ENCODE measurements at places on chromosomes 2 and 18.

- DNase-seq: no peak
These were observed 33.9 kb downstream of the COX7A2L start for GRCh38 chr2:42327125-42327524.

- DNase-seq: no peak
These were observed 8.2 kb downstream of the BCL2 start for GRCh38 chr18:63311118-63312018.

GRCh38 chr2:108377815-108378630 lies at the start of gene SULT1C4:
TSS of gene SULT1C4 (plus strand) at chr2:108377954. CDS start at chr2:108378338, 384 bp downstream.
- DNase-seq: peak; percentile 65

DNA sequence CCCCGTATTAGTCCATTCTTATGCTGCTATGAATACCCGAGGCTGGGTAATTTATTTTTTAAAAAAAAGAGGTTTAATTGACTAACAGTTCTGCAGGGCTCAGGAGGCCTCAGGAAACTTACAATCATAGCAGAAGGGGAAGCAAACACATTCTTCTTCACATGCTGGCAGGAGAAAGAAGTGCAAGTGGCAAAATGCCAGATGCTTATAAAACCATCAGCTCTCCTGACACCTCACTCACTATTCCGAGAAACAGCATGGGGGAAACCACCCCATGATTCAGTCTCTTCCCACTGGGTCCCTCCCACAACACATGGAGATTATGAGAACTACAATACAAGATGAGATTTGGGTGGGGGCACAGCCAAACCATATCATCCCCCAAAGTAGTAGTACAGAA lies 2148.5 kb upstream of the PIK3C3 start:
- DNase-seq: no peak

DNA sequence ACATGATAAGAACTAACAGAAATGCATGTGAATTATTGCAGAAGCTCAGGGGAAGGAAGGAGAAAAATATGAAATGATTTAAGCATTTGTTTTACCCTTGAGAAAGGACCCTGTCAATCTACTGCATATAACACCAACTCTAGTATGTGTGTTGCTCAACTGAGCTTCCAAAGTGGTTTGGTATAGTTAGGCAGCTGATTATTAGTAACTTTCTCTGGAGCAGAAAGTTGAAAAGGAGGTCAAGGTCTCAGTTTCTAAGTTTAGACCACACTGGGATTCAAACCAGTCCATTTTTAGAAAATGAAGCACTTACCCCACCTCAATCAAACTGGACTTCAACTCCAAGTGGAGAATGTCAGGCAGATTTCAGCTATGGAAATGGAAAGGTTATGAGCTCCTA lies 123.3 kb upstream of the CDC42EP3 start:
- DNase-seq: no peak

- DNase-seq: no peak
These were observed 79.1 kb upstream of the EPB41L3 start for GRCh38 chr18:5622905-5623304.

DNA sequence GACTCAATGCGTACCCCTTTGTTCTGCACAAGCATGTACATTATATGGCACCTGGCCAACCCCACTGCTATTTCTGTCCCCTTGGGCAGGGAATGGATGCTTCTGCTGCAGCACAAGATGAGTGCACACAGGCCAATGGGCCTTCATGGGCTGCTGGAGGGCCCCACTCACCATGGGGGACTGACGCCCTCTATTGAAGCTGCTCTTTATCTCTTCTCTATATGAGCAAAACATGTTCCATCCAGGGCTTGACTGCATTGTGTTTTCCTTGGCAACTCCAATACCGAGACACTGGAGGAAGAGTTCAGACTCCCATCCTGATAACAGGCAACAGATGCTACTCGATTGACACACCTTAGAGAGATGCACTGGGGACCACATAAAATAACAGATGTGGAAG lies 251.6 kb upstream of the NCKAP5 start:
- no peak for DNase-seq

DNA sequence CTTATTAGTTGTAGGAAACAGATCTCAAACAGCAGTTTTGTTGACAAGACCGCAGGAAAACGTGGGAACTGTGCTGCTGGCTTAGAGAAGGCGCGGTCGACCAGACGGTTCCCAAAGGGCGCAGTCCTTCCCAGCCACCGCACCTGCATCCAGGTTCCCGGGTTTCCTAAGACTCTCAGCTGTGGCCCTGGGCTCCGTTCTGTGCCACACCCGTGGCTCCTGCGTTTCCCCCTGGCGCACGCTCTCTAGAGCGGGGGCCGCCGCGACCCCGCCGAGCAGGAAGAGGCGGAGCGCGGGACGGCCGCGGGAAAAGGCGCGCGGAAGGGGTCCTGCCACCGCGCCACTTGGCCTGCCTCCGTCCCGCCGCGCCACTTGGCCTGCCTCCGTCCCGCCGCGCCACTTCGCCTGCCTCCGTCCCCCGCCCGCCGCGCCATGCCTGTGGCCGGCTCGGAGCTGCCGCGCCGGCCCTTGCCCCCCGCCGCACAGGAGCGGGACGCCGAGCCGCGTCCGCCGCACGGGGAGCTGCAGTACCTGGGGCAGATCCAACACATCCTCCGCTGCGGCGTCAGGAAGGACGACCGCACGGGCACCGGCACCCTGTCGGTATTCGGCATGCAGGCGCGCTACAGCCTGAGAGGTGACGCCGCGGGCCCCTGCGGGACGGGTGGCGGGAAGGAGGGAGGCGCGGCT lies at the start of gene TYMS:
Gene TYMS (plus strand): TSS at position 343 of the 690 bp plus-strand sequence. CDS start 90 bp downstream, at position 433.
- peak; percentile 33 for DNase-seq

DNA sequence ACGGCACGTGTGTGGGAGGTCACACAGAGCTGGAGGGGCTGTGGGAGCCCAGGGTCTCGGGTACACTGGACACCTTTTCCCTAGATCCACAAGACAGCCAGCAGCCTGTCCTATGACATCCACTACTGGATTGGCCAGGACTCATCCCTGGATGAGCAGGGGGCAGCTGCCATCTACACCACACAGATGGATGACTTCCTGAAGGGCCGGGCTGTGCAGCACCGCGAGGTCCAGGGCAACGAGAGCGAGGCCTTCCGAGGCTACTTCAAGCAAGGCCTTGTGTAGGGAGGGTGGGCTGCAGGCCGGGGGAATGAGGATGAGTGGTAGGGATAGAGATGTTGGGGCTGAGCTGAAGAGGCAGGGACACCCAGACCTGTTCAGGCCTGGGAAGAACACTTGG lies 6.6 kb downstream of the VIL1 start:
- DNase-seq: no peak

DNA sequence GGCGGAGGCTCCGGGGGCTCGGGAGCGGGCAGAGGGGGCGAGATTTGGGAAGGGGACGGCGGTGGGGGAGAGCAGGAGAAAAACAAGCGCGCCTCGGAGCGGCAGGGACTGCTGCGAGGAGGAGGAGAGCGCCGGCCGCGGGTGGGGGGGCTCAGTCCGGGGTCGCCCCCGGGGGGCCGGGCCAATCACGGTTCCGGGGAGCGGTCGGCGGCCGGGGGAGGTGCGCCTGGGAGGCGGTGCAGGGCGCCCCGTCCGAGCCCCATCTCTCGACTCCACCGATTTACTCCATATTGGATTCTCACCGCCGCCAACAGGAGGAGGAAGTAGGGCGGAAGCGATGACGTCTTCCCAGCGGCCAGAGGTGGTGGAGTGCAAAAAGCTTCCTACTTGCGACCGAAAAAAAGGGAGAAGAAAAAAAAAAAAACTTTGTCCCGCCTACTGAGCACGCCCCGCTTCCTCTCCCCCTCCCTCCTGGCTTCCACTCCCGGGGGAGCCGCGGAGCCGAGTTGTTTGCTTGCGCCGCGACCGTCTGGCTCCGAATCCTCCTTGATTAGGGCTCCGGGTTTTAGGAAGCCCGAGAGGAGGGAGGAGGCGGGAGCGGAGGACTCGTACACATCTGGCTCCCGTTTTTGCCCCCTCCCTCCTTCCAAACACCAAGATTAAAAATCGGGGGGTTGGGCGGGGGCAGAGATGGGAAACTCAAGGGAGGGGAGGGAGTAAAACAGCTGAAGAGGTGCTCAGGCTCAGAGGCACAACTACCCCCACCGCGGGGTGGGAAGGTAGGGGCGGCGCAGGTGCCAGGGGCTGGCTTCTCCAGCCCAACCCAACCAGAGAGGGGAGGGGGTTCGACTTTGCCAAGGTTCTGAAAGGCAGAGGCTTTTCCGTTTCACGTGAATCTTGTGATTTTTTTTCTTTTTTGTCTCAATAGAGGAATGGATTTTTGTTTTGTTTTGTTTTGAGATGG lies at the start of gene SPRED2:
Gene SPRED2 (minus strand): TSS at position 373 of the 964 bp plus-strand sequence. CDS start 612 bp downstream, outside the sequence.
- peak; percentile 87 for DNase-seq

DNA sequence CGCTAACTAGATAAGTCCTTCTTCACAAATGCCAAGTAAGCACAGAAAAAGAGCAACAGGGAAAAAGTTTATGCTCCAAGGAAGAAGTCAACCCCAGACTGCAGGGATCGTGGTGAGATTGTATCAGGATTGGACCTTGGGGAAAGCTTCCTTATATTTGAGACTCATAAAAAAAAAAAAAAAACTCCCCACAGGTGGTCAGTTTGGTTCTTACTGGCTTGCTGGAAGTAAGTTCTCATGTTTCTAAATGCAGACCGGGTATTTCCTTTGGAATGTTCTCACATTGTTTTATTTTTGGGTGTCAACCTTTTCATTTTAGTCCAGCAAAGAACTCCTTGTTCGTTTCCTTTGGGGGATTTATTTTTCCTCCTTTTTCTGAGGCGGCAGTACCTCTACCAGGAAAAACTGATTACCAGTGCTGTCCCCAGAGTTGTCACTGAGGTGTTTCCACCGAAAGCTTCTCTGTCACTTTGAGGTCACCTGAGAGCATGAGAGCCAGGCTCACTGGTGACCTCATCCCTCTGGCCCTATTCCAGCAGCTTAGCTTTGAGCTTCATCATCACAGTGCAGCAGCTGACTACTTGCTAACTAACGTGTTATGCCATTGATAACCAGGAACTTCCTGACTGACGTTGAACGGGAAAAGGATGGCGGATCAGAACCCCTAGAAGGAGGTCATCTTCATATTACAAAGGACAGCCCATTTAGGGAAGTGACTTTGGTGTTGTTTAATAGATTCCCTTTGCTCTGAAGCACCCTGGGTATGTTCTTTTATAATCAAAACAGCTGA lies 16.8 kb upstream of the ATP8B1 start:
- DNase-seq: no peak

GRCh38 chr2:48482769-48483168 lies 47.2 kb upstream of the STON1 start:
- no peak for DNase-seq

DNA sequence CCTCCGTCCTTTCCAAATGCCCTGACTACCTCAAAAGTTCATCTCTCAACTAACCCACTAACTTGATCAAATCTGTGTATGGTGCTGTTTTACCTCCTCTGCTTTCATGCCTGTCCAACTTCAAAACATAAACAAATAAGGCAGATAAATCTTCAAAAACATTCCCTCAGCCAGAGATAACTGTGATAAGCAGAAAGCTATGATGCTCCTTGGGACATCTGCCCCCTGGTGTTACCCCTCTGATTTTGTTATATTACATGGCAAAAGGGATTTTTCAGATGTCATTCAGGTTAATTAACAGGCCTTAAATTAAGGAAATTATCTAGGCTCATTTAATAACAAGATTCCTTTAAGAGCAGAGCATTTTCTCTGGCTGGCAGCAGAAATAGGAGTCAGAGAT lies 810.8 kb upstream of the CHAC2 start:
- no peak for DNase-seq

DNA sequence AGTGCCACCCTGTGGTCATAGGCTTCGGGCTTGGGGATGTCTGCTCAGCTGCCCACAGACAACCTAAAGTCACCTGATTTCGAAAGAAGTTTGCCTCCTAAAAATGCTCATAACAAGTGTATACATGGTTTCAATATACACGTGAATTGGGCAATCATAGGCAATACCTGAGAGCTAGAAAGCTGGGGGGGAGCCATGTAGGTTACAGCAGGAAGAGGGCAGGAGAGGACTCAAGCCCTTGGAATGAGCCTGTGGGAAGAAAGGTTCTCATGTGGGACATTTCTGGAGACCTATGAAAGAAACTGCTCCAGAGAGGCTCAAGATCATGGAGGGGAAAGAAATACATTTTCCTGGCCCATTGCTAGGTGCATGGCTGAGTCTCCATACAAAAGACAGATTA lies 109.7 kb downstream of the ACOXL start:
- no peak for DNase-seq

DNA sequence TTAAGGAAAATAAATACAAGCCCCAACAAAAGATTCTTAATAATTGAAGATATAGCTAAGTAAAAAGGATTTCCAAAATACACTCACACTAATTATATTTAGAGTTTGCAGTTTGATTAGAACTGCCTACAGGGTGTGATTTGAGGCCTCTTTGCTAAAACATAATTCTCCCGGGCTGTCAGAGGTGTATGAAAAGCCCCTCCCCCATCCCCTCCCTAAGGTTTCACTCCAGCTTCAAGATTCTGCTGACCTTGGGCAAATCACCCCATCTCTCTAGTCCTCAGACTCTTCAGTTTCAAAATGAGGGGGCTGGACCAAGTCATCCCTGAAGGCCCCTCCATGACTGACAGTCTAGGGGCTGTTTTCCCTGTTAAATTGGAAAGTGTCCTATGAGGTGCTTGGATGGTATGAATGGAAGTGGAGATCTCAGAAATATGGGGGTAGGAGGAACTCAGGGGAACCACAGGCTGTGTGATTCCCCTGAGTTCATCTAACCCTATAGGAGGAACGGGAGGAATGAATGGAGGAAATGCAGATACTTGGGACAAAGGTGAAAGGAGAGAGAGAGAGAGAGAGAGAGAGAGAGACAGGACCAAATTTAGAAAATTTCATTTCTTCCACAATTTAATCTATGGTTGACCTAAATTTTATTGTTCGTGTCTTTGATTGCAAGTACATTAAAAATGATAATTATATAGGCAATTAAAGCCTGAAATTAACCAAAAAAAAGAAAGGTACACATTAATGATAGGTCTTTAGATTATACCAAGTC lies 107.5 kb downstream of the SPP2 start:
- DNase-seq: no peak

DNA sequence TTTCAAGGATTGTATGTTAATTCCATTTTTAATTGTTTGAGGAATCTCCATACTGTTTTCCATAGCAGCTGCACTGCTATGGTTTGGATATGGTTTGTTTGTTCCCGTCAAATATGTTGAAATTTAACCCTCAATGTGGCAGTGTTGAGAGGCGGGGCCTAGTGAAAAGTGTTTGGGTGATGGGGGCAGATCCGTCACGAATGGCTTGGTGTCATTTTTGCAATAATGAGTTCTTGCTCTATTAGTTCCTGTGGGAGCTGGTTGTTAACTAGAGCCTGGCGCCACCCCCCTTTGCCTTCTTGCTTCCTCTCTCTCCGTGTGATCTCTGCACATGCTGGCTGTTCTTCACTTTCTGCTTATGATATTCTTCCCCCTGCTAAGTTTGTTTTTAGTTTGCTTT lies 71.4 kb upstream of the LDLRAD4 start:
- no peak for DNase-seq

DNA sequence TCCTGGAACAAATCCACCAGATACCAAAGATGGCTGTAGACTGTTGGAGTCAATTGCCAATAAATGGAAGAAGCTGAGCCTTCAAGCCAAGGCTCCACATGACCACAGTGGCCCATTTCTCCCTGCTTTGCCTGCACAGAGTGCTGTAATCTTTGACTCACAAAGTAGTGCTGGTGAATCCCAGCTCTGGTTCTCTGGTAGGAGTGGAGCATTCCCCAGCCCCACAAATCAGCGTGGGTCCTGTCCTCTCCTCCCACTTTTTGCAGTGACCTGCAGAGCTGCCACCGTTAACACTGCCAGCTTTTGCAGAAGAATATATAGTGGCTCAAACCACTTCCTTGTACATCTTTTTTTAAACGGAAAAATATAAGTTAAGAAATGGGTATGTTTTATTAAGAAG lies 93.9 kb downstream of the MGAT5 start:
- DNase-seq: no peak

GRCh38 chr2:224174990-224175389 lies 135.9 kb upstream of the SERPINE2 start:
- DNase-seq: no peak
